ENCODE measurements at places on chromosomes 7 and 10.

DNA sequence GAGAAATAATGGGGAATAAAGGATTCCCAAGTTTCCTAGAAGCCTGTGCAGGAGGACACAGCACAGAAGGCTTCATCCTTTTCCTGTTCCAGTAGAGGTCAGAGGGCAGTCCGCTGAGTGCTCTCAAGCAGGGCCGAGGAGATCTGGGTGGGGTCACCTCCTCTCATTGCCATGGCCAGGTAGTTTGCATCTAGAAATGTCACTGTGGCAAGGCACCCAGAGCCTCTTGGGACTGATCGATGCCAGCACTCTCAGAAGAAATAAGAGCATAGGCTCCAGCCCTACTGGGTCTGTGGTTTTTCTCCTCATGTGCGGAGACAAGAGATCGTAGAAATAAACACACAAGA lies 7.9 kb downstream of the NUB1 start:
- DNase-seq, result no peak

DNA sequence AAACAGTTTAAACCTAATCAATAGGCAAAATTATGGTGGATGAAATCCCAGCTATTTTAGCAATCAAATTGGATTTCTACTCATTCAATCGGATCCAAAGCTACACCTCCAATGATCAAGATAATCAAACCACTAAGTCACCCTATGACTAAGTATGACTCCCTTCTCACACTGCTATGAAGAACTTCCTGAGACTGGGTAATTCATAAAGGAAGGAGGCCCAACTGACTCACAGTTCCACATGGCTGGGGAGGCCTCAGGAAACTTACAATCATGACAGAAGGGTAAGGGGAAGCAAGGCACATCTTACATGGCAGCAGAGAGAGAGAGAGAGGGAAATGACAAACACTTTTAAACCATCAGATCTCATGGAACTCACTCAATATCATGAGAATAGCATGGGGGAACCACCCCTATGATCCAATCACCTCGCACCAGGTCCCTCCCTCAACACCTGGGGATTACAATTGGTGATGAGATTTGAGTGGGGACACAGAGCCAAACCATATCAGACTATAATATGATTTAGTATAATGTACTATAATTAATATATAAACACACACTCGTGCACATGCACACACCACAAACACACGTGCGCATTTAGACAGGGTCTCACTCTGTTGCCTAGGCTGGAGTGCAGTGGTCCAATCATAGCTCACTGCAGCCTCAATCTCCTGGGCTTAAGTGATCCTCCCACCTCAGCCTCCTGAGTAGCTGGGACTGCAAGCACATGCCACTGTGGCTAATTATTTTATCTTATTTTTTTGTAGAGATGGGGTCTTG lies 213.6 kb upstream of the FOXK1 start:
- no peak for DNase-seq

DNA sequence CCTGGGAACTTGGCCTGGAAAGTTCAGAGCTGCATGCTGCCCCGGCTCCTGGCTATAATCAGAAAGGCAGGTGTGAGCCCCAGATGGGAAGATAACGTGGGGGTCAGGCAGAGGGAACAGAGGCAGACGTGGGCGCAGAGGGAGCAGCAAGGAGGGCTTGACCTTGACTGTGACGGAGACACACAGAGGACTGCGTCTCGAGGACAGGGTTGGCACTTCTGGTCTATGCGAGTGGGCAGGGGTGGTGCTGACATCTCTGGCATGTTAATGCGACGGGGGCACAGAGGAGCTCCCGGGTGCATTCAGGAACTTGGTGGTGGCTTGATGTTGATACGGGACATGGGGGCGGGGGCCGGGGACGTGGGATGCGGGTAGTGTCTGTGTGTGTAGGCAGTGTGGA lies 232.1 kb upstream of the GRB10 start:
- no peak for DNase-seq

GRCh38 chr7:94907026-94907810 lies at the start of gene PPP1R9A:
PPP1R9A (plus strand) TSS chr7:94907594; CDS start chr7:94910114, 2,520 bp downstream.
- peak; percentile 19 for DNase-seq

DNA sequence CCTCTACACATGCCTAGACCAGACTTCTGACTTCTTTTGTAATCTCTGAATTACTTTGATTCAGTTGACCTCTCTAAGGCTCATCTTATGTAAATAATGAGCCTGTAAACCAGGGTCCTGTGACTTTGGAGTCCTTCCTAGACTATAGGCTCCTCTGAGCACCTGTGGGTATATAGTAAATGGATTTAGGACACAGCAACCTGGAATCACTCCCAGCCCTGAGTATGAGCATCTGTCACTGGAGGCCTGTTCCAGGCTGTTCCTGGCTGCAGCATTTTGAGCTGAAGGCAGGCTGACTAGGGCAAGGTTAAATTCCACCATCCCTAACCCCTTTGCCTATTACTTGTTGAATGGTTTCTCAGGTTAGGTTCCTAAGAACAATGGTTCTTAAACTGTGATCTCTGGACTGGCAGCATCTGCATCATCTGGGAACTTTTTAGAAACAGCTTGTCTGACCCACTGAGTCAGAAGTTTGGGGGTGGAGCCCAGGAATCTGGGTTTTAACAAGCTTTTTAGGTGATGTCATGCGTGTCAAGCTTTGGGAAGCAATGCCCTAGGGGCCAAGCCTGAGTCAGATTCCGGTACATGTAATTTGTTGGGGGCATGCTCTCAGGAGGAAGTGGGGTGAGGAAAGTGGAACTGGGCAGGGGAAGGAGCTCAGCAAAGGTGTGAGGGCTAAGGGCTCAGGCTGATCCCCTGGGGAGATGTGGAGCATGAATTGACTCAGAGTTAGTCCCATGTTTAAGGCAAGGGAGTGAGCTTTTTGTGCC lies 28.2 kb downstream of the MINDY4 start:
- DNase-seq, result peak; percentile 82

GRCh38 chr10:98134431-98135221 lies at the start of gene R3HCC1L:
R3HCC1L (plus strand) TSS chr10:98134657; CDS start chr10:98208115, 73,458 bp downstream.
- peak; percentile 98 for DNase-seq

- no peak for DNase-seq
Observed at GRCh38 chr7:119482209-119482608, 790.8 kb upstream of the KCND2 start.

DNA sequence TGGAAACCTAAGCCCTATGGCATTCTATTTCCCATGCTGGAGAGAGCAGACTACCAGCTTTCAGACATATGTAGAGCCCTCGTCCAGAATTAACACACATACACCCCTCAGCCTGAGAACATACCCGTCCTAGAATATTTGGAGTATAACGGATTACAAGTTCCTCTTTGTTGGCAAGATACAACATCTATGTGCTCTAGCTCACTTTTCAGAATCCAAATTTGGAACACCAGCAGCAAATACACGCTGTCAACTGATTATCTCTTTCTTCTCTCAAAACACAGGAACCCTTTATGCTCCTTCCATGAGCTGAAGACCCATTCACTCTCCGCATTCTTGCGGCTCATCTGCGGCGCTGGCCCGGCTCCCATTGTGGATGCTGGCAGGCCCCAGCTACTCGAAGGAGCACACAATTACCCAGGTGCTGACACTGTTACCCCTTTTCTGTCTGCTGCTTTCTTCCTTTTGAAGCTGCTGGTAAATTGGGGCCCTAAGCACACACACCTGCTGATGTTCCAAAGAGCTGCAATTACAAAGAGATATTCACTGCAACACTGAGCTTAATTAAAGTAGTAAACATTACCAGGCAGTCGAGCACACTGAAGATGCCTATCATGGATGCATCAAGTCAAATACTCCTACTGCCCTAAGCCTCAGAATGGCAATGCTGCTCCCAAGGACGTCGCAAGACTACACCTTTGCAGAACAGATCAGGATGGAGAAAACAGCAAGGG lies 70.0 kb downstream of the VOPP1 start:
- no peak for DNase-seq

DNA sequence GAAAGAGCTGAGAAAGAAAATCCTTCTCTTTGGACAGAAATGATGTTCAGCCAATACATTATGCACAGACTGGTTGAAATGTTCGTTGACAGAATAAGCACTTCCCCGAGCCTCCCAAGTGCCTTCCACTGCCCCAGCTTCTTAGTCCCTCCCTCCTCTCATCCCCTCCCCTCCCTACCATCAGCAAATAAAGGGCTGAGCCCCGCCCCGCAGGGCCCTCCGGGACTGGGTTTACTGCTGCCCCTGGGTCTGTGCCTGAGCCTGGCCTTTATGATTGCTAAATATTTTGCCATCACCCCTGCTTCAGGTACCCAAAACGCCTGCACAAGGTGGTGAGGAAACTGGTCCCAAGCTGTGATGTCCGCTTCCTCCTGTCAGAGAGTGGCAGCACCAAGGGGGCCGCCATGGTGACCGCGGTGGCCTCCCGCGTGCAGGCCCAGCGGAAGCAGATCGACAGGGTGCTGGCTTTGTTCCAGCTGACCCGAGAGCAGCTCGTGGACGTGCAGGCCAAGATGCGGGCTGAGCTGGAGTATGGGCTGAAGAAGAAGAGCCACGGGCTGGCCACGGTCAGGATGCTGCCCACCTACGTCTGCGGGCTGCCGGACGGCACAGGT lies 28.1 kb downstream of the HKDC1 start:
- DNase-seq, result no peak

DNA sequence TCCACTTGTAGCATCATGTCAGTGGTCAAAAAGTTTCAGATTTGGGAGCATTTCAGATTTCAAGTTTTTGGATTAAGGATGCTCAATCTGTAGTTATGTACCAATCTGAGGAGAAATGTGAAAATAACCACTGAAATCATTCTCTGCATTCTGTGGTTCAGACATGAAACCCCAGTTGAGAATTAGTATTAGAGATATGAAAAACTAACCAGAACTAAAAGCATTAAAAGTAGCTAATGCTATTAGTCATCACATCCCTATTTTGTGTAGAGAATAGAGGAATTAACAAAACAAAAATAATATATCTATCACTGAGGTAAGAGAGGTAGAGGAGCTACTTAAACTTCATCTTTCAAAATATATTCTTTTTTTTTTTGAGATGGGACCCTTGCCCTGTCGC lies 28.0 kb downstream of the MICU1 start:
- no peak for DNase-seq

DNA sequence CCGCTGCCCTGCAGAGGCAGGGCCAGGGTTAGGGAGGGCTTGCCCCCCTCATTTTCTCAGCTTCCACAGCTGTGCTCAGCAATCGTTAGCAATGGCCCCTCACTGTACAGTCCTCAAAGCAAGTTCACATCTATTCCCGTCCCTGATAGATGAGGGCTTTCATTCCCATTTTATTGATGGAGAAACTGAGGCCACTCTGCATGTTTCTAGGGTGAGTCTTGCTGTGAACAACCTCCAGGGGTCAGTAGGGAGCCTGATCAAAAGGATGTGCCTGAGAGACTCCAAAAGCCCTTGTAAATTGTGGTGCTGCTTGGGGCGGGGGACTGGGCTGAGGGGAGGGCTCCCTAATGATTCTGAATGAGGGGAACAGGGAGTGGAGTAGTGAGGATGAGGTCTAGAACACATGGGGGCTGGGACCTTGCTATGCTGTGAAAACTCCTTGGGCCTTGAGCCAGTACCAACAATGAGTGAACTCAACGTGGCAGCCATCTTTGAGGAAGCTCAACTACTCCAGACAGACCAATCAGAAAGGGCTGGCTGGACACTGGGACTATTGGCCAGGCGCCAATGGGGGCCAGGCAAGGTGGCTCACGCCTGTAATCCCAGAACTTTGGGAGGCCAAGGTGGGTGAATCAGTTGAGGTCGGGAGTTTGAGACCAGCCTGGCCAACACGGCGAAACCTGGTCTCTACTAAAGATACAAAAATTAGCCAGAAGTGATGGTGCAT lies 6.7 kb upstream of the GRIFIN start:
- DNase-seq, result no peak

- no peak for DNase-seq
Observed at GRCh38 chr7:130639388-130639787, 29.2 kb downstream of the COPG2 start.

GRCh38 chr7:28630350-28630749 lies 218.0 kb downstream of the CREB5 start:
- DNase-seq, result no peak

DNA sequence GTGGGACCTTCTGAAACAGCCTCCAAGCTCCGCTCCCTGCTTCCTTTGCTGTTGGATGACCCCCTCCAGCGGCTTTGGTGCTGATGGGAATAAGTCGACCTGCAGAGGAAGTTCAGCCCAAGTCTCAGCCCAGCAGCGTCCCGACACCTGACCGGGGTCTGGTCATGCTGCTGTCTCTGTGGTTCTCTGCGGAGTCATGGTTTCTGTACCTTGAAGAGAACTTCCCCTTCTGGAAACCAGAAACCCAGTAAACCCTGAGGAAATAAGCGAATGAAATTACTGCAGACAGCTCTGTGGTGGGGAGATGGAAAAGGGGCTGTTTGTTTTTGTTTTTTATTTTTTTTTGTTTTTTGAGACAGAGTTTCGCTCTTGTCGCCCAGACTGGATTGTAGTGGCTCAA lies 18.3 kb upstream of the ZNF12 start:
- DNase-seq, result peak; percentile 45

DNA sequence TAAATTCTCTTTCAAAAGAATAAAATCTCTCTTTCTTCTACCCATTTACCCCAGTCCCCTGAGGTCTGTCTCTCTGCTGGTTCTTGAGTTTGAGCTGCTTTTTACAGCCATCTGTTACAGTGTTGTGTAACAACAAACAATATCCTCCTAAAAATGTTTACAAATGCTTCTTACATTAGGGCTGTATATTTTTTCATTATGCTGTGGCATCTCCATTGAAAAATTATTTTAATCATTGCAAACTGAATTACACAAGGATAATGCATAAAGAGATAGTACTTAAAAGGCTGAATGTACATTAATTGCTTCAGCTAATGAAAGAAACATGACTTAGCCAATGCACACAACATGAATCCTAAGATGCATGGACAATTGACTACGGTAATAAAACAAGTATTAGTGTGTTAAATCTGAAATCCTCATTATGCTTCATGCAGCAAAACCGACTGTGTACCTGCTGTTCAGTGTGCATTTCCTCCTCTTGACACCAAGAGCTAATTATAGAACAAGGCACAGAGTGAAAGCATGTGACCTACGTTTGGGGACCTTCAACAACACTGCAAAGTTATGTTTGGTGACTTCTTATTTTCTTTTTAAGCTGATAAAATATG lies 181.7 kb upstream of the RHOBTB1 start:
- DNase-seq, result no peak

DNA sequence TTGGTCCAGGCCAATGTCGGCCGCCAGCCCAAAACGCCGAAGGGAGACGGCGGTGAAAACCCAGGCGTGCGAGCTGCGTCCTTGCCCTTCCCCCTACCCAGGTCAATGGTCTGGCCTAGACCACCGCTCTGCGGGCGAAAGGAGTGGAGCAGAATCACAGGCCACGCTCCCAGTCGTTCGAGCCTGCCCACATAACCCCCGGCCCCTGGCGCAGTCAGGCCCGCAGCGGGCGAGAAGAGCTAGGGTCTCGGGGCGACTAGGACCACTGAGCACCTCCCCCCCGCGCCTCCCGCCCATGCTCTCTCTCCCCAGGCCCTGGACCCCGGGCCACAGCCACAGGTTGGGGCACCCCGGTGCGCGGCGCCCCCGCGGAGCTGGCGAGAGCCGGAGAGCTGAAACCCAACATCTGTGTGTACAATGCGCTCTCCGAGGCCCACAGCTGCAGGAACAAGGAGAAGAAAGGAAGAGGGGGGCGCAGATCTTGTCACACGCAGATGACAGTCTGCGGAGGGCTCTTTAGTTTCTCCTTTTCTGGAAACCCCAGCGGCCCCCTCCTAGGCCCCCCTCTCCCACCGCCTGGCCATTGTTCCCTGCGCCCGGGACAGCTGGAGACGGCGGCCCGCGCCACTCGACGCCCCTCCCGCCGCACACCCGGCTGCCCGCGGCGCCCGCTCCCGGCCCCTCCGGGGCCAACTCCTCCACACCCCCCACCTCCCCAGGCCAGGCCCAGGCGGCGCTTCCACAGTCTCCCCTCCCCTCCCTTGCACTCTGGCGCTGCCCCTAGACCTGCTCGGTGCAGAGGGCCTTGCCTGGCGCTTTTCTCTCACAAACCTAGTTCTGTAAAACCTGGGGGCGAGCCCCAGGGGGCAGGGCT lies 355.0 kb downstream of the DNAJB6 start:
- no peak for DNase-seq
